ENCODE measurements at places on chromosomes 4 and X.

- no peak for DNase-seq
Observed at GRCh38 chr4:99536848-99537247, 26.0 kb downstream of the C4orf17 start.

DNA sequence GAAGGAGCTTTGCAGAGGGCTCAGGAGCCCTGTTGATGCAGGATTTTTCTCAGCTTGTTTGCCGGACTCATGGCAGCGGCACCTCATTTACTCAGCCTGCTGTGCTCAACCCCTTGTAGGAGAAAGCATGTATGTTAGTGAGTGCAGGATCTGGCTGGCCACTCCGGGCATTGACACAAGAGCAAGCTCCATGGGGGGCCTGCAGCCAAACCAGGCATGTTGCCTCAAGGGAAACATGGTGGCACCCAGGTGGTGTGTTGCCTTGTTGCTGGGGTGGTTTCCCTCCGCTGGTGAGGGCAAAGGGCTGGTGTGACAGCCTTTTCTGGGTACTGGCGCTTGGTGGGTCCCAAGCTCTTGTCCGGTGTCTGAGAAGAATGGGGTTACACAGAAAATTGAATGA lies 189.3 kb upstream of the ANXA3 start:
- no peak for DNase-seq

DNA sequence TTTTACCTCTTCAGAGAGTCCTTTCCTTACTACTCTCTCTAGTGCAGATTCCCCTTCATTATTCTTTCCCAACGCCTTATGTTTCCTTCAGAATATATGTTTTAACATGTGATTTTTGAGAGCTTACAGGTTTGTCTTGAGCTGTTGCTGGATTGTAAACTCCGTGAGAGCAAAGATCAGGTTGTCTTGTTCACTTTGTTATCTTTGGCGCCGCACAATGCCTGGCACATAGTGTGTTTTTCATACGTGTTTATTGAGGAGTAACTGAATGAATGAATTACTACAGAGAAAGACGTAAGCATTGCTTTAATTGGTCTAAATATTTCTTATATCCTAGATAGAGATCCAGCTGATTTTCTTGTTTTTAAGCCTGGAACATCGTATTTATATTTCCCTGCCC lies 80.5 kb upstream of the SLC4A4 start:
- no peak for DNase-seq

DNA sequence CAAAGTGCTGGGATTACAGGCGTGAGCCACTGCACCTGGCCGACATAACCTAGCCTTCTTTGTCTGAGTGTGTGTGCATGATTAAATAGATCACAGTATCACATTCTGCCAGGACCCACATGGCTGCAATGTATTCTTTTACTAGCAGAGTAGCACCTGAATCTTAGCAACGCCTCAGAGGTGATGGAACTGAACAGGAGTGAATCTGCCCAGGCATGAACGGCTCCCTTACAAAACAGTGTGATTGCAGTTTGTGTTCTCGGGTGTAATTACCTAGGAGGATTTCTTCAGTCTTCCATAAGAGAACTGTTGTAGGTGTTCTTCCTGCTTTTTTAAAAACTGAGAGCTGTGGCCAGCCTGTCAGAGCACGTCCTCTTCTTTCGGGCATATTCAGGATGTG lies 122.7 kb upstream of the STS start:
- no peak for DNase-seq

GRCh38 chrX:38937400-38937799 lies 136.1 kb downstream of the MID1IP1 start:
- DNase-seq, result no peak

DNA sequence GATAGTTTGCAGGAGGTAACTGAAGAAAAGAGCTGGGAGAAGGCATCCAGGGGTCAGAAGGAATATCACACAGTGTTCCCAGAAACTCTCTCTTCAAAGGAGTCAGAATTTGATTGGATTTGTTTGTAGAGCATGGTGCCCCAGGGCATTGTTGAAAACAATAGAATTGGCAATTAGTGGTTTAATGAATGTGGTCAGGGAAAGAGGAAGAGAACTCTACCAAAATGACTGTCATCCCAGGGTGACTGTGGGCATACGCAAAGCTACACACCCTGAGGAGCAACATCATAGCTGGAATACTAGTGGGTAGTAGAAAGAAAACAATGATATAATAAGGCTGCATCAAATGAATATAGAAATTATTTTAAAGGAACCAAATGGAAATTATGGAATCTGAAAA lies 21.5 kb downstream of the TNIP2 start:
- no peak for DNase-seq
